ENCODE measurements at places on chromosomes 12 and 14.

DNA sequence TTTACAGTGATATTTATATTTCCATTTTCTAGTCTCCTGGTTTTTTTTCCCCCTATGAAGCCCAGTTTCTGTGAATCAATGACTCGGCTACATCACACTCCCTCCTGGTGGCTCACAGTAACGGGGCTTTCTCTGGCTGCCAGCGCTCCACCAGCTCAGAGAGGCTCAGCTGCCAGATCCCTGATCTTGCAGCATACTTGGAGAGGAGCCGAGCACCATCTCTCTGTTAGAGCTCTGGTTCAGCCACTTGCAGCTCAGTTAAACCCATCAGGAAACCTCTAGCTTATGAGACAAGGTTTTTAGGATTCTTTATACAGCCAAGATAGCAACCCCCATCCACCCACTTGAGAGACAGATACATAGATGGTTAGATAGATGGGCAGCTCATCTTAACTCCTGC, 74.6 kb downstream of the CIT start:
- no peak for DNase-seq

DNA sequence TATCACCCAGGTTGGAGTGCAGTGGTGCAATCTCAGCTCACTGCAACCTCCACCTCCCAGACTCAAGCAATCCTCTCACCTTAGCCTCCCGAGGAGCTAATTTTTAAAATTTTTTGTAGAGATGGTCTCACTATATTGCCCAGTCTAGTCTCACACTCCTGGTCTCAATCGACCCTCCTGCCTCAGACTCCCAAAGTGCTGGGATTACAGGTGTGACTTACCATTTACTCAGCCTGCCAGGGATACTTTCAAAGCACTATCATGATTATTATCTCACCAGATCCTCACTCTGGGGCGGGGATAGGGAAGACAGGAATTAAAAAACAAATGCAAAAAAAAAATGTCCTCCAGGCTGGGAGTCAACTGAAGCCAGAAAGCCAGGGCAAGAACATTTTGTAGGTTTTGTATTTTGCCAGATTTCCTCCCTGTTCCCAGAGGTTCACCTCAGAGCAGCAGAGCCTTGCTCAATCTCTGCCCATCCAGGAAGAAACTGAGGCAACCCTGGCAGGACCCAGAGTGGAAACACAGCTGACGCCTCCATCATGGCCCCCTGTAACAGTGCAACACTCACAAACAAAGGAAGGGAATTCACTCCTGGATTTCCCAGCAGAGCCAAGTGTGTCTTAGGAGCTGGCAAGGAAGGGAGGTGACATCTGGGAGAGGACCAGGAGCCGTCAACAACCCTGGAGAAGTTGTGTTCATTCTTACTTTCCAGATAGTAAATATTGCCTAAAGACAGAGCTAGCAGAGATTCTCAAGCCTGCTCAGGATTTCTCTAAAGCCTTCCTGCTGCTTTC, 73.9 kb downstream of the IRF2BPL start:
- no peak for DNase-seq

- DNase-seq: peak; percentile 61
Observed at GRCh38 chr14:50520947-50521815, 11.2 kb downstream of the MAP4K5 start.

GRCh38 chr14:68946489-68946822, 32.6 kb downstream of the ACTN1 start:
- no peak for DNase-seq

- no peak for DNase-seq
Observed at GRCh38 chr12:14396071-14396470, 30.6 kb downstream of the ATF7IP start.

DNA sequence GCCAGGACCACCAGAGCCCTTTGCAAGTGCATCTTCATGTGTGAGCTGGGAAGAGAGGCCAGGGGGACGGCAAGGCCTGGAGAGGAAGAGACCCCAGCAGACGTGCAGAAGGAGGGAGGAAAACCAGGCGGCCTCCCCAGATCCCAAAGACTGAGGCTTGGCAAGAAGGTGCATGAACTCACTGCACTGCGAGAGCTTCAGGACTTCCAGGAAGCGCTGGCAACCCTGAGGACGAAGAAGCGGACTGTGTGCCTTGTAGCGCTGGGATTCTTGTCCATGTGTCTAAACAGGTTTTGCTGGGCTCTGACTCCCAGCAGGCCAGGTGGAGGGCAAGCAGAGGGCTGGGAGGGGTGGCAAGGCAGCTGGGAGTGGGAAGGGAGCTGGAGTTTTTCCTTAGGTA, 939 bp downstream of the TGFB3 start:
- DNase-seq: no peak

DNA sequence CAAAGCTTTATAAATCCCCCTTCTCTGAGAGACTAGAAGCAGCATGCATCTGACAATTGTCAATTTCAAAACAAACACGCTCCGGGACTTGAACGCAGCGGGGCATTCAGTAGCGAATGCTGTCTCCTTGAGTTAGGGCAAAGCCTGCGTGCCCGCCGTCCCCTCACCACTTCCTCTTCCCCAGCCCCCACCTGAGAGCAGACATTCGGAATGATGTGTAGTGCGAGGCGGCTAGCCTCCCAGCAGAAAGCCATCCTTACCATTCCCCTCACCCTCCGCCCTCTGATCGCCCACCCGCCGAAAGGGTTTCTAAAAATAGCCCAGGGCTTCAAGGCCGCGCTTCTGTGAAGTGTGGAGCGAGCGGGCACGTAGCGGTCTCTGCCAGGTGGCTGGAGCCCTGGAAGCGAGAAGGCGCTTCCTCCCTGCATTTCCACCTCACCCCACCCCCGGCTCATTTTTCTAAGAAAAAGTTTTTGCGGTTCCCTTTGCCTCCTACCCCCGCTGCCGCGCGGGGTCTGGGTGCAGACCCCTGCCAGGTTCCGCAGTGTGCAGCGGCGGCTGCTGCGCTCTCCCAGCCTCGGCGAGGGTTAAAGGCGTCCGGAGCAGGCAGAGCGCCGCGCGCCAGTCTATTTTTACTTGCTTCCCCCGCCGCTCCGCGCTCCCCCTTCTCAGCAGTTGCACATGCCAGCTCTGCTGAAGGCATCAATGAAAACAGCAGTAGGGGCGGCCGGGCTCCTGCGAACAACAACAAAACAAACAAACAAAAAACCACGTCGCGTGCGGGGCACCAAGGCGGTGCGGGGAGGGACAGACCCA, 2.2 kb downstream of the PRMT8 start:
- no peak for DNase-seq
